B cell (primary cell): ENCODE measurements at places on chromosomes 12 and 14. TPM values are rescaled to one million over a fixed set of nuclear protein-coding genes. Genes with fewer than 3 reads are reported as not detected.
A peak's percentile ranks its signal among the peaks of the same experiment; 100 is the strongest.

- no peak for DNase-seq
These were observed 381.2 kb upstream of the FAR2 start for GRCh38 chr12:28767836-28768348.

Gene PSEN1
- 71.6 and 75.9 TPM in 2 replicates for total RNA-seq

GRCh38 chr14:28784096-28785048 is 17.8 kb downstream of the FOXG1 start:
- no peak for DNase-seq

Gene ESR2
- total RNA-seq, result 87.8 and 98.7 TPM in 2 replicates

- no peak for DNase-seq
These were observed 55.1 kb upstream of the ARID2 start for GRCh38 chr12:45674181-45674977.

DNA sequence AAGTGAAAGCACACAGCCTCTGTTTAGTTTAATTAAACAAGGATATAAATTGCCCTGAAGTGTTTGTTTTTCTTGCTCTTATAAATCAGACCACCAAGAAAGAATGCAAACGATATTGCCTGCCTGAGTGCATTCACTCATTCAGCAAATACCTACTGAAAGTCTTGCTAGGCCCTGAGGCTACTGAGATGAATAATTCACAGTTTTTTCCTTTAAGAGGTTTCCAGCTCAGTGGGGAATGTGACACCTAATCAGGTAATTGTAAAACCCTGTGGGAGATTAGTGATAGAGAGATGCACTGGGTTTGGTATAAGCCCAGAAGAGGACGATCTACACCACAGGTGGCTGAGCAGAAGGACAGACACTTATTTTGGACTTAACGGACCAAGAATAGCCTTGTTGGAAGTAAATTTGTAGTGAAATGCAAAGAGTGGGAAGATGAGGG is 151.4 kb downstream of the SLC35F4 start:
- no peak for DNase-seq

DNA sequence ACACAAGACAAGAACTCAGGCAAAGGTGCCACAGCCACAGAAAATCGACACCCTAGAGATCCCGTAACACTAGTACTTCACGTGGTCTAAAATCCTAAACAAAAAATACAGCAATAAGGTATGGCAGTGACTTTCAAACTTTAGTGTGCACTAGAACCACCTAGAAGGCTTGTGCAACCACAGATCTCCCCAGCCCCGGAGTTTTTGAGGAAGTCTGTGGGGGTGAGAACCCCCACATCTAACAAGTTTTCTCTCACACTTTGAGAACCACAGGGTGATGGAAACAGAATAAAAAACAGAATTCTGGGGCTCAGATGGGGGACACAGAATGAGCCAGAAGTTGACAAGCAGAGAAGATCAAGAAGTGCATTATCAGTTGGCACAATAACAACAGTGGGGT is 254.0 kb downstream of the ANO6 start:
- no peak for DNase-seq

Gene PPP1R36
- not detected in 2 replicates for total RNA-seq

- no peak for DNase-seq
These were observed 76.4 kb downstream of the CHST11 start for GRCh38 chr12:104533134-104533533.

Gene RIMKLB
- 54.2 and 64.1 TPM in 2 replicates for total RNA-seq

GRCh38 chr14:66003082-66003730 is 483.0 kb upstream of the CCDC196 start:
- no peak for DNase-seq

DNA sequence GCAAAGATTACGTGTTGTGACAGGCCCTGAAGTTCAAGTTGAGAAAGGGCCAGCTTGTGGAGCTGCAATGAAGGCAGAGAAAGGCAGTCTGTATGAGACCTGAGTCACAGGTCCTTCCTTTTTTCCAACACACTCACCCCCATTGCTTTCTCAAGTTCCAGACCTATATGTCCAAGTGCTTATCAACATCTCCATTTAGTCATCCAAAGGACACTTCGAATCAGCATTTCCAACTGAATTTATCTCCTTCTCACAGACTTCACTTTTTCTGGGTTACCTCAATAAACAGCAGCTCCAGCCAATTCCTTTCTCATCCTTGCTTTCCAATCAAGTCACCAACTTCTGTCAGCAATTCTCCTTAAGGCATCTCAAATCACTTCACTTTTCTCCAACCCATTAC is 56.4 kb upstream of the KIF21A start:
- no peak for DNase-seq

DNA sequence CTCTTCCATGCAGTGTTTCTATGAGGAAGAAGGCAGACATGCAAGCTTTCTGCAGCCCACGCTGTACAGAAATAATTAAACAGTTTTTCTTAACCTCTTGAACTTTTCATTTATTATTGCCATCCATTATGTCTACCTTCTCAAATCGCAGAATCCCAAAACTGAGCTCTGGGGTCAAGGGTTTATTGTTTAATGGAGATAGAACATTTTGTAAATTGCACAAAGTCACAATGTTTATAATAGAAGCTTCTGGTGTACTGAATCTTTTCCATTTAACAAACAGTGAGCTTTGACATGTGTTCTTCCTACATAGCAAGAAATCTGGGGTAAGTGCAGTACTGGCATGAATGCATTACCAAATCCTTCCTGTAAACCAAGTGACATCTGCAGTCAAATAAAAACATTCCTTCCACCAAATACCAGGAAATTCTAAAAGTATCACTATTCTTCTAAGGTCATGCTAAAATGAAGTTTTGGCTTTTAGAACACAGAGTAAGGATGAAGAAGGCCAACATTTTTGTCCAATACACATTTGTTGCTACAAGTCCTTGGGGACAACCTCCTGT is 385.3 kb upstream of the DDHD1 start:
- no peak for DNase-seq

GRCh38 chr14:74509587-74510222 is 16.1 kb downstream of the ISCA2 start:
- DNase-seq, result no peak

GRCh38 chr12:51897181-51897580 is 9.3 kb downstream of the ANKRD33 start:
- no peak for DNase-seq

GRCh38 chr14:93003945-93004698 is 81.2 kb downstream of the CHGA start:
- DNase-seq, result no peak

DNA sequence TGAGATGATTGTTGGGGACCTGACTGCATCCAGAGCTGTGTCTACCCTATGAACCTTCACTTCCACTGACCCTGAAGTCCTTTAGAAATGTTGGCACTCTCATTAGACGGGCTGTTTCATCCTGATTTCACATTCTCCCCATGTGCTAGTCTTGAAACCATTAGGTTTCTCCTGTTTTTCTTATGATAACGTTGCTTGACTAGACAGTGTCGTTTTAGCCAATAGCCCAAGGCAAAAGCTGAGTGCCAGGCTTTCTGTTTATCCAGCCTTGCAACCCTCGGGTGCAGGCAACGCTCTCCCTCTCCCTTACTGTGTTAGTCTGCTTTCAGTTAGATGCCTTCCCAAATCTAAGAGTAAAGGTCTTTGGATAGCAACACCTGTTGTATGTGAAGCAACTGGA is 30.1 kb downstream of the DACT1 start:
- DNase-seq, result no peak

GRCh38 chr14:72303930-72304329 is 371.7 kb downstream of the RGS6 start:
- no peak for DNase-seq

DNA sequence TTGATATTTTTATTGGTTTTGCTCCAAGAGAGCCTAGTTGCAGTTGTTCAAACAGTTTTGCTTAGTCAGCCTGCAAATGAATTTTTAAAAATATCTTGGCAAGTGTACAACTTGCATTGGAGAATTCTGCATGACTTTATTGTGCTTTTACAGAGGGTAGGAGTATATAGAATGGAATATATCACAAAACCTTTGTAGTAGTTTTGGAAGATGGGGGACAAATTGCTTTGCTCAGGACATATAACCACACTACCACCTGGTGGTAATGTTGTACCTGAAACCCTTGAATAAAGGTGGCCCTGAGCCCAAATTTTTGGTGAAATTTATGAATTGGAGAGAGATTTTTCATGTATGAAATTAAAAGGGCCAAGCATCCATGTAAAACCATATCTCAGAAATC is 645.2 kb downstream of the MED13L start:
- no peak for DNase-seq

Gene SPRYD4
- total RNA-seq, result 7.4 and 8.0 TPM in 2 replicates

Gene C14orf39
- not detected in 2 replicates for total RNA-seq

Gene ATF7IP
- total RNA-seq, result 201 and 208 TPM in 2 replicates

- no peak for DNase-seq
These were observed 20.7 kb downstream of the ANO2 start for GRCh38 chr12:5924342-5924741.

DNA sequence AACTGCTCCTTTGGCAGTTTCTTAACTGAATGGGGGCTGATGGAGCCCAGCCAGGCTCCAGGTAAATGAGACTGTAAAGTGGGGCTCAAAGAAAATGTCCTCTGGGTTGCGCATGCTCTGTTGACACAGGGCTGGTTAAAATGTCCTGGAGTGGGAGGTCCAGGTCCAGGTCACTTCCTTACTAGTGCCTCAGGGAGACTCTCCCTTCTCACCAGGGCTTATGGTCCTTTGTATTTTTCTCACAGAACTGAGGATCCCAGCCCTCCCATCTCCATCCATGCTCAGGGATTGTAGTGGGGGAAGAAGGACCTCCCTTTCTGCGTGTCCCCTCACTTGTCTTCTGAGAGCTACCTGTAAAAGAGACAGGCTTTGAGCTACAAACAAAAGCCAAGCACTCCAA is 77.5 kb downstream of the SSPN start:
- DNase-seq, result no peak

GRCh38 chr14:92945959-92946846 is 23.3 kb downstream of the CHGA start:
- DNase-seq, result no peak

GRCh38 chr12:65930114-65930828 is 106.0 kb downstream of the HMGA2 start:
- no peak for DNase-seq

- peak; percentile 30 for DNase-seq
These were observed 342.7 kb downstream of the CACNA1C start for GRCh38 chr12:2395354-2395977.

Gene BCL2L14
- total RNA-seq, result not detected in 2 replicates

Gene E2F7
- 0.29 and 0.42 TPM in 2 replicates for total RNA-seq

DNA sequence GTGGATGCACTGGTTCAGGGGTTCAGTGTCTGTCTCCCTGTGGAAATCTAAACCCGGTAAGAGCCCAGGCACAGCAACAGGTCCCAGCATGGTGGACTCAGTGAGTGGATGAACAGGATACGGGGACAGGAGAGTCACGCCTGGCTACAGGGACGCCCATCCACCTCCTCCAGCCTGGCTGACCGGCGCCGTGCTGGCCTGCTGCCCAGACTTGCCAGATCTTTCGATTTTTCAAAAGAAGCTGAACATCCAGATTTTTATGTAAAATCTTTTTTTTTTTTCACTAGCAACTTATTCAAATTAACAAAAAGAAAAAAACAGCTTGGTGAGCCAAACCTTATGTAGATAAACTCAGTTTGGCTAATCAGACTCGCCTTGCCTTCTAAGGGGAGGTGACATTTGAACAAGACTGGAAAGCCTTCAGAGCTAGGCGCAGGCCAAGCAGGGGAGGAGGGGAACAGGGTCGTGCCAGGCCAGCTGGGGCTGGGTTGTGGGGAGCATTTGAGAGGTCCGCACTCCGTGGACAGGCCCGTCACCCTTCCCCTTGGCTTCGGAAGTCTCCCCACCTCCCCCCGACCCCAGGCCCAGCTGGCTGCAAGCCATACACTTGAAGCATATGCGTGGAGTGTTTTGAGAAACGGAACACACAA is 87.8 kb upstream of the NCOR2 start:
- no peak for DNase-seq

Gene ARHGEF25
- 0.15 TPM in 1 of 2 replicates, not detected in the other for total RNA-seq

DNA sequence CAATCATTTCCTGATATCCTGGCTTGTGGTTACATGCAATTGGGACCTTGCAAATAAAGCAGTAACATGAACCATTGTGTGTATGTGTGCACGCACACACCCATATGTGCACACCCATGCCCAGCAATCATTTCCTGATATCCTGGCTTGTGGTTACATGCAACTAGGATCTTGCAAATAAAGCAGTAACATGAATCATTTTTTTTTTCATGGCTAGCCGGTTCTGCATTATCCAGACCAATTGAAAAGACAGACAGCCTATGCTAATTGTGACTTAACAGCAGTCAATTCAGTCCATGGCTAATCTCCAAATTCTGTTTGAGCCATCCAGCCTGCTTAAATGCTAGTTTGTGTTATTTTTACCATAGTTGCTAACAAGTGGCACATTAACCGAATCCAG is 134.3 kb downstream of the TTC7B start:
- no peak for DNase-seq

DNA sequence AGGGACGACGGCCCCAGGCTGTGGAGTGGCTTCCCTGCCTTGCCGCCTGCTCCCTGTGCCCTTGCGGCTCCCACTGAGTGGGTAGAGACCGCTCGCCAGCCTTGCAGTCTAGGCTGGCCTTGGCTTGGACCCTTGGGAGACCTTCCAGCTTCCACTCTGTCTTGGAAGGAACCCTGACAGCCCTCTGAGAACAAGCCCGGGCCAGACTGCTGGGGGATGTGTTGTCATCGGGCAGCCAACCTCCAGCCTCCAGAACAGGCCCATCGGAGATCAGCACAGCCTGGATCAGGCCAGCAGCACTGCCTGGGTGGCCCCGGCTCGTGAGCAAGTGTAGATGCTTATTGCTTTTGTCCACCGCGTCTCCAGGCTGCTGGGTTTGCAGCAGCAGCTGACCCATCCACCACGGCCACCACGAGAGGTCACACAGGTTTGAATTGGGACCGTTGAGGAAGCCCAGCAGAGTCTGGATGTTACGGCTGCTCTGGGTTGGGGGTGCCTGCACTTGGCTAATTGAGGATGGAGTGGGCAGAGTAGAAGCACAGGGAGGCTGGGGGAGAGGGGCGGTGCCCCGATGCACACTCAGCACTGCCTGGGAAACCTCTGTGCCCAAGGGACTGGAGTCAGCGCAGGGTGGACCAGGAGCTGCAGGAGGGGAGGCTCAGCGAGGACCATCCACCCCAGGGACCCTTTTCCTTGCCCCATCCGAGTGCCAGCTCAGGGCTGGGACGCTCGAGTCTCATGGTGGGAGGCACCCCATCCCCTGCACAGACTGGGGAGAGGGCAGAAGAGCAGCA is 55.5 kb downstream of the NOC4L start:
- DNase-seq, result no peak

Gene PPM1H
- total RNA-seq, result not detected in 2 replicates

Gene CYP27B1
- total RNA-seq, result 0.79 and 1.1 TPM in 2 replicates

Gene FGF23
- total RNA-seq, result not detected in 2 replicates

Gene EIF2S3B
- total RNA-seq, result 0.54 and 0.73 TPM in 2 replicates

Gene HOXC6
- not detected in 2 replicates for total RNA-seq

DNA sequence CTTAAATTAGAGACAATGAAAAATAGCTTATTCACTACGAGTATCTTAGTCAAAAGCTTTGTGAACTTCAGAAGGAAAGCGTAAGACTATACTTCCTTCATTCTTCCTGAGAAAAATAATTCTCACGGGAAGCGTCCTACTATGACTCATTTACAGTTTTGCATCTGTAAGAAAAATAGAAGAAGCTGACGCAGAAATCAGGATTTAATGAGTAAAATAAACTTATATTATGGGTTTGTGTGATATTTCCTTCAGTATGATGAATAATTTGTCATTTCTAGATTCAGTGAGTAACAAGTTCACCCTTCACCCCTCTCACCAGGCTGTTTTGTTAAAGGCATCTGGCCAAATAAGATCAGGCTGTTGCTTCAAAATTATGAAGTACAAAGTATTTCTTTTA is 17.8 kb upstream of the PDE3A start:
- DNase-seq, result no peak
